ENCODE measurements at places on chromosomes 5 and 9.

DNA sequence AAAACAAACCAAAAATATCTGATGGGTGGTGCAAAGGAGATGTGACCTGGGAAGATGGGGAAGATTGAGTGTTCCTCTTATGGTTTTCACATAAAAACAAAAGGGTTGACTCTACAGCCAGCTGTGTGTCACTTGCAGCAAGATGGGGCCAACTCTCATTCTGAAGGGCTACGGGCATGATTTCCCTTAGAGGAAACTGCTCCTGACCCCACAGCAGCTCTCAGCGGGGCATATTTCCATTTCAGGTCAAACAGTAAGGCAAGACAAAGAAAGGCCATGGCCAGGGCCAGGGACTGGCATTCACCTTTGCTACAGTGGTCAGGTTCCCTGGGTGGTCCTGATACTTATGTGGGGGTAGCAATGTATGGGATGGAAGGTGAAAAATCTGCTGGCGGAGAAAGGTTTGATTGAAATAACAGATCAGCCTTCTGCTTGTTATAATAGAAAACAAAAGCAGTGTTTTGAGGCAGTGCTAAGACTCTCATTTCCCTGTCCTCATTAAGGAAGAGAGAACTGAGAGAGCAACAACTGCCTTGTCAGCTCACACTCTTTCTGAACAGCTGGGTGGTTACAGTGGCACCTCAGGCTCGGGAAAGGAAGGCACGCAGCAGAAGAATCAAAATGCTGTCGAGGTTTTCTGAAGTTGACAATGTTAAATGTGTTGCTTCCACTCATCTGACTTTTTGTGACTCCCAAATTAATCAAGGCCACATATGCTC is 120.7 kb upstream of the PCA3 start:
- no peak for DNase-seq

DNA sequence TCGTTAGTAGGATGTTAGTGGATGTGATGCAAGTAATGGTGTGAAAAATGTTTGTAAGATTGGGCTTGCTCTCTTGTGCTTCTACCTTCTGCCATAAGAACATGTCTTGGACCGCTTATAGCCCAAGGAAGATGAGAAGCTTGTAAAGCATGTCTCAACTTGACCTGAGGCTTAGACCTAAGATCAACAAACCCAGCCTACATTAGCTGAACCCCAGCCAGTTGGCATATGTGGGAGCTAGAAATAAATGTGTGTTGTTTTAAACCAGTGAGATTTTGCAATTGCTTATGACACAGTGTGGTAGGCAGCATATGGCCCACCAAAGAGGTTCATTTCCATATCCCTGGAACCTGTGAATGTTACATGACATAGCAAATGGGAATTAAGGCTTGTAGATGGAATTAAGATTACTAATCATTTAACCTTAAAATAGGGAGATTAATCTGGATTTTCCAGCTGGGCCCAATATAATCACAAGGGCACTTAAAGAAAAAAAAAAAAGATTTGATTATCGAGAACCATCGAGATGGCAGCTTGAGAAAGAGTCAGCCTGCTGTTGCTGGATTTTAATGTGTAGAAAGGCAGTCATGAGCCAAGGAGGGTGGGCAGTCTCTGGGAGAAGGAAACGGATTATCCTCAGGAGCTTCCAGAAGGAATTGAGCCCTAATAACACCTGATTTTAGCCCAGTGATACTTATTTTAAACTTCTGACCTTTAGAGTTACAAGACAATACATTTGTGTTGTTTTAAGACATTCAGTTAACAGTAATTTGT is 27.3 kb upstream of the EDIL3 start:
- DNase-seq: no peak

GRCh38 chr5:109688630-109688969 is 1.1 kb upstream of the MAN2A1 start:
- no peak for DNase-seq

- no peak for DNase-seq
Observed at GRCh38 chr5:171313481-171314206, 4.6 kb downstream of the TLX3 start.

DNA sequence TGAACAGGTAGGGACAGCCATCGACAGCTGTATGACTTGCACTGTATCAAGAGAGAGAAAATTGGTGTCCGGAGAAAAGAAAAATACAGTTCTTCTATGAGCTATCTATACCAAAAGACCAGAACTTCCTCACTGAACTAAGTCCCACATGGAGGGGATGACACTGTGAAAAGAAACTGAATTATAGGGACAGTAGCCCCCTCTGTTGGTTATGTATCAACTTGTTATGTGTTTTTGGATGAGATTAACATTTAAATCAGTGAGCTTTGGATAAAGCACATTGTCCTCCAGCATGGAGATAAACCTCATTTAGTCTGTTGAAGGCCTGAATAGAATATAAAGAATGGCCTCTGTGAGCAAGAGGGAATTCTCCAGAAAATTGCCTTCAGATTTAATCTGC is 176.6 kb upstream of the SH3GL2 start:
- no peak for DNase-seq

GRCh38 chr5:39616131-39616530 is 191.4 kb upstream of the DAB2 start:
- DNase-seq: no peak

- DNase-seq: no peak
Observed at GRCh38 chr9:81564632-81565031, 124.7 kb downstream of the TLE1 start.

DNA sequence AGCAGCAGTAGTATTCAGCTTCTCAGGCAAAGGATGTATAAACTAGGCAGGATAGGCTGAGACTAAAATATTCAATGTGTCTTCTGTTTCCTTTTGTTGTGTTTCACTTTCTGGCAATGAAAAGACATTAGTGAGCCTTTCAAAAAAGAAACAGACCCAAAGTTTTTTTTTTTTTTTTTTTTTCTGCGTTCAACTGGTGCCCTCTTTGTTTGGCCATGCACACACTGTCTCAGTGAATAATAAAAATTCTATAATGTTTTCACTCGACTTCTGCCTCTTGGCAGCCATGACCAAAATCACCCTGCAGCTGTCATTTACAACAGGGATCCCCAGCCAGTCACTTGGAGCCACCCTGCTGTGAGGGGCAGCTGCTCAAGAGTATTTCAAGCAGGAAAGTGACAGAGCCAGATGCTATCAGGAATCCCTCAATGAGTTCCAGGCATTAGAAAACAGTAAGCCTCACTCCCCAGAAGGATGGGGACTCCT is 44.0 kb upstream of the MAN2A1 start:
- no peak for DNase-seq

DNA sequence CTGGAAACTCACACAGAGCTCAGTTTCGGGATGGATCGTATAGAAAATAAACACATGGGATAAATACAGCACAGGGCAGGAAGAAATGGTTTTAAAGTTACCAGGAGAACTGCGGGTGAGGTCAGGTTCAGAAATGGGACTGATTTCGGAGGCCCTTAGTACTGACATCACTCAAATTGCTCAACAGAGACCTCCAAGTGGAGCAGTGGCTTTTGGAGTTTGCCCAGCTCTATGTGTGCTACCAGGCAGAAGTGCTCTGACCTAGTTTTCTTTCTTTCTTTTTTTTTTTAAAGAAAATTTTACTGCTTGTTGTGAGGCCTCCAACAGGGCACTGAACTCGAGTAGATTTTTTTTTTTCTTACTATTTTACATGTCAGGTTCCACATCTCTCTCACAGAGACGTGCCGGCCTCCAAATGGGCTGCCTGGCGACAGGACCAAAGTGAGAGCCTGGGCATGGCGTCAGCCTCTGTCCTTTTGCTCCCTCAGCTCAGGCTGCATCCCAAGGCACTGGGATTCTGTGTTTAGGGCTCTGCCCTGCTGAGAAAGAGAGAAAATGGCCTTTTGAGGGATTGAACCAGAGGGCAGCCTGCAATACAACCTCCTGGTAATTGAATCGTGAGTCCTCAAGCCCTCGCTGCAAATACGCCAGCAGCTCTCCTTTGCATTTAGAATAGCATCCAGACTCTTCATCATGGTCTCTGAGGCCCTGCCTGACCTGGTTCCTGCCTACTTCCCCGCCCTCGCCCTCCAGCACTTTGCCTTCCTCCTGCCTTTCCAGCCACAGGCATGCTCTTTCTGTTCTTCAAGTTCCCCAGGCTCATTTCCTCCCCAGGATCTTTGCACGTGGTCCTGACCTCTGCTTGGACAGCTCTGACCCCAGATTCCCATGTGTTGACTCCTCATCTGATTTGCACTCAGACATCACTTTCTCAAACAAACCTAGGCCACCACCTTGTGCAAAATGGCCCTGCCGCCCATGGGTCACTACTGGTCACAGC is 173.5 kb downstream of the FGF1 start:
- no peak for DNase-seq

DNA sequence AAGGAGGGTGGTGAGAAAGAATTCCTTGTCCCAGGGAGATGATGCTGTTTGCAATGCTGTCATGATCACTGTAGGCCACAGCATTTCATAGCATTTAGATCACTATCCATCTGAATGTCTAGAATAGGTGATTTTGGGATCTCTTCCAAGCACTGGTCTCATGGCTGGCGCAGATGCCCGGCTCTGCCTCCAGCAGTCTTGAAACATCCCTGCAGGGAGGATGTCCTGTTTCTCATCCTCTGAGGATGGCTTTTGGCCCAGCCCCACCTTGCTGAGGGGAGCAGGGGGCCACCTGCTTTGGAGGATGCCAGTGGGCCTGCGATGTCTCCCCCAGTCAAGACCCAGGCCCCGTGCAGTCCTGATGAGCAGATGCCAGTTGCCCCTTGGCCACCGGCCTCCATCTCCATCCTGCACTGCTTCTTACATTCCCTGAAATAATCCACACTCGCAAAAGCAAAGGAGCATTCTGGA is 63.5 kb upstream of the GARNL3 start:
- no peak for DNase-seq

GRCh38 chr5:56178823-56179222 is 54.3 kb downstream of the ANKRD55 start:
- no peak for DNase-seq

- DNase-seq: no peak
Observed at GRCh38 chr9:23123048-23123632, 676.5 kb downstream of the DMRTA1 start.

GRCh38 chr5:36173426-36173825 is 21.5 kb downstream of the SKP2 start:
- no peak for DNase-seq

DNA sequence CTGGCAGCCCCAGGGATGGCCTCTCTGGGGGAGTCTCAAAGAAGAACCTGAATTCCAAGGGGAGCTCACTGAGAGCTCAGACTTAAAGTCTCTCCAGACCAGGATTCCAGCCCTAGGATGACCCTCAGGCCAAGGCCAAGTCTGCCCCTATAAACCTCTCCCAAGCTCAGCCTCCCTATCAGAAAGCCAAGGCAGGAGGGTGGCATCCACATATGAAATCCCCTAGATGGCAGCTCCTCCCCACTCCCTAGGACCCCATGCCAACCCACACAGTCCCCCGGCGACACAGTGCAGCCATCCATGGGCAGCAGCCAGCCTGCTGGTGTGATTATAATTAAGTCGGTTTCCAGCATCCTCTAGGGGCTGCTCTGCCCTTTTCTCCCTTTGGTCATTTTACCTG is 269.9 kb downstream of the CDK5RAP2 start:
- DNase-seq: no peak

GRCh38 chr5:140607031-140607430 is 25.9 kb downstream of the CD14 start:
- DNase-seq: no peak

GRCh38 chr5:175524211-175524610 is 45.9 kb downstream of the SFXN1 start:
- DNase-seq: no peak

DNA sequence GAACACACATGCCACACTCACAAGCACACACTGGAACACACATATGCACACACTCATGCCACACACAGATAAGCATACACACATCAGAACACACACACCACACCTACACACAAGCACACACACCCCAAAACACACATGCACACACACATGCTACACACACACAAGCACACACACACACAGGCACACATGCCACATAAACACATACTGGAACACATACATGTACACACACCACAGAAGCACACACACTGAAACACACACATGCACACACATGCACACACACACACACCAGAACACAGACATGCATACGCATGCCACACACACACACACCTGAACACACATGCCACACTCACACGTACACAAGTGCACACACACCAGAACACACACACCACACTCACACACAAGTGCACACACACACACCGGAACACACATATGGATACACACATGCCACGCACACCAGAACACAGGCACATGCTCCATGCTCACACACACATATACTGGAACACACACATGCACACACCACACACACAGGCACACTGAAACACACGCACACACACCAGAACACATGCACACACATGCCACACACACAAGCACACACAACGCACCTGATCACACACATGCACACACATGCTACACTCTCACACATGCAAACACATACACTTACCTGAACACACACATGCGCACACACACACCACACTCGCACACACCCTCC is 78.0 kb upstream of the IRX4 start:
- no peak for DNase-seq

- DNase-seq: no peak
Observed at GRCh38 chr5:181222630-181223057, 437 bp upstream of the TRIM41 start.

DNA sequence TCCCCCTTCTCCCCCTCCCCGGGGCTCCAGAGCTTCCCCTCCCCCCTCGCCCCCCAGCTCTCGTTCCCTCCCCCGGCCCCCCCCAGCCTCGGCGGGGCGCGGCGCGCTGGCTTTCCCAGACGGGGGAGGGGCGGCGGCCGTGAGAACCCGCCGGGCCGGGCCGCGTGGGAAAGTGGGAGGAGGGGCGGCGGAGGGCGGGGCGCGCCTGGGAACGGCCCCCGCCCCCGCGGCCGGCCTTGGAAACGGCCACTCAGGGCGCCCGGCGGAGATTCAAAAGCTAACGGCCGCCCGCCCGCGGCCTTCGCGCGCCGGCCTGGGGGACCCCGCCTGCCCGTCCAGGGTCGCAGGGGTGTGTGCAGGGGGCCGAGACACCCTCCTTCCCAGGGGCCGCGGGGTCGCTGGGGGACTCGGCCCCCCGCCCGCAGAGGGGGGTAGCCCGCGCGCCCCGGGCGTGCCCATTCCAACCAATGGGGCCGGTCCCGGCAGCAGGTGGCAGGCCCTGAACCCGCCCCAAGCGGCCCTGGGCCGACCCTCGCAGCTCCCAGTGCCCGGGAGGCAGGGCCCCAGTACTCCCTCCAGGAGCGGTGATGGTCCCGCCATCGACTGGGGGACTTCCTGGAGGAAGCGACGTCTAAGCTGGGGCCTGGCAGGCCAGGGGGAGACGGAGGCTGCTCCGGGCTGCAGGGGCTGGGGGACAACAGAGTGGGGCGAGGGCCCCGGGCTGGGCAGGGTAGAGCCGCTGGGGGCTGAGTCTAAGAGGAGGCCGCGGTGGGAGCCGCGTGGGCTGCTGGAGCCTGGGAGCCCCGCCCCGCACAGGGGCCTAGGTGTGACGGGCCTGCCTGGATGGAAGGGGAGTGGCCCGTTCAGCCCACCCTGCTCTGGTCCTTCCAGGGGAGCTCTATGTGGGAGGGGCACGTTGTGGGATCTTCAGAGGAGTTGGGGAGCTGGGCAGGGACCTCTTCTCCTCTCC is 14.2 kb upstream of the NRARP start:
- DNase-seq: no peak

GRCh38 chr9:20292002-20292401 is 330.3 kb downstream of the MLLT3 start:
- DNase-seq: no peak

Measured in AG04450 (cell line).